Fibroblast of lung (primary cell): ENCODE measurements at places on chromosomes 5 and 9. TPM values are rescaled to one million over a fixed set of nuclear protein-coding genes. Genes with fewer than 3 reads are reported as not detected.

GRCh38 chr9:80435591-80435990 lies 863.8 kb downstream of the TLE4 start:
- DNase-seq = no peak

DNA sequence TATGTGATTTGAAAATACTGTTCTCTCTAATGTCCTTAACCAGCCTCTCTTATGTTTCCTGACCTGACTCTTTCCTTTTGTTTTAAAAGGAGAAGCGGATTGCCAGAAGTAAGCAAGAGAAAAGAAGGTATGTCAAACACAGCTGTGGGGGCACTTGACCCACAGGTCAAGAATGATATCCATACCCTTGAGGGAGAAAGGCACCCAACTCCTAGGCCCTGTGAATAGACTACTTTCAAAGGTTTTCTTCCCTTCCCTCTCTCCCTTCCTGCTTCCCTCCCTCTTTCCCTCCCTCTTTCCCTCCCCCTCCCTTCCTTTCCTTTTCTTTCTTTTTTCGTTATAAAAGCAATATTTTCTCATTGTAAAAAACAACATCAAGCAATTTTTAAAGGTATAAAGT lies 306.8 kb downstream of the TRPM3 start:
- DNase-seq = no peak

DNA sequence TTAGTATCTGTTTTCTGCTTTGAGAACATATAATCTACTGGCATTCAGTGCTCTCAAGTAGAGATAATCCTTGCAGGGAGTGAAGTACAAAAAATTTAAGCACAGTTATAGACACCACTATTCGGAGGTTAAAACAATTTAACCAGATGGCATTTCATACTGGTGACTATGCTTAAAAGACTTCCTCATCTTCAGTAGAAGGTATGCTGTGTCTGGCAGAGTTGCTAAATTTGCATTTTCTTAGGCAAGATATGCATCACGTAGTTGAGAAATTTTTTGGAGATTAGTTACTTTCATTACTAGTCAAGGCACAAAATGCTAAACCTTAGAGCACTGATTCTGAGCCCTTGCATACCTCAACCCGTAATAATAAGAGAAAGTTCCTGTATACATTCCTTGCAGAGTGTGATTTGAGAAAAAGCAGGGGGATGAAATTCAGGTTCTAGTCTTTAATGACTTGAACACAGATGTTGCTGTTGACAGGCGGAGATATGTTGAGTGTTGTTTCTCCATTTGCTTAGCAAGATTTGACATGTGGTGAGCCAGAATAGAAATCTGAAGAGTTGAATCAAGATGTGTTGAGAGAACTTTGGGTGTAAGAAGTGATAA lies 70.8 kb upstream of the STARD4 start:
- peak; percentile 46 for DNase-seq

DNA sequence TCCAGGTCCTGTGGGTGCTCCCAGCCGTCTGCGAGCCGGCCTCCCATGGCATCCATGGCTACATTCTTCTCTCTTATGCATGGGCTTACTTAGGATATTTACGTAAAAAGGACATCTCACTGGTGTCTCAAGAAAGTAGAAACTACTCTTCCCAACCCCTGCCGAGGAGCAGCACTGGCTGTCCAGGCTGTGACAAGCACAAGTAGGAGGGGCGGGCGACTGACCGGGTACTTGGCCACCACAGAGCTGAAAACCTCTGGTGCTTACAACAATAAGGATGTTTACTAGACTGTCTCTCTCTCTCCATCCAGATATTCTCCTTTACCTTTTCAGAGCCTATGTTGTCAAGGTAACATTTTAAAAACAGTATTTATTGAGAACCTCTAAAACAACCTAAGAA lies 56.3 kb upstream of the TBC1D9B start:
- DNase-seq = no peak

DNA sequence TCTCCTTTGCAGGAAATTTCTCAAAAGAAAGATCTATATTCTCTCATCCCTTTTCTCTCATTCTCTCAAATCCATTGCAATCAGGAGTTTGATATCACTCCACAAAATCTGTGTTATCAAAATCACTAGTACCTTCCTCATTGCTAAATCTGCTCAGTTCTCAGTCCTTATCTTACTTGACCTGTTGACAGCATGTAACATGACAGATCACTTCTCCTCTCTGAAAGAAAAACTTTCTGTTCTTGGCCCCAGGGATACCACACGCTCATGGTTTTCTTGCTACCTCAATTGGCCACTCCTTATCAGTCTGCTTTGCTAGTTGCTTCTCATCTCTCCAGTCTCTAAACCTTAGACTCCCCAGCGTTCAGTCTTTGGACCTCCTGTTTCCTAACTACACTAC lies 22.1 kb downstream of the SRP19 start:
- no peak for DNase-seq

- DNase-seq = no peak
These were observed 133.1 kb upstream of the CDH12 start for GRCh38 chr5:22986281-22986680.

GRCh38 chr5:77921094-77921768 lies 145.1 kb upstream of the TBCA start:
- no peak for DNase-seq

DNA sequence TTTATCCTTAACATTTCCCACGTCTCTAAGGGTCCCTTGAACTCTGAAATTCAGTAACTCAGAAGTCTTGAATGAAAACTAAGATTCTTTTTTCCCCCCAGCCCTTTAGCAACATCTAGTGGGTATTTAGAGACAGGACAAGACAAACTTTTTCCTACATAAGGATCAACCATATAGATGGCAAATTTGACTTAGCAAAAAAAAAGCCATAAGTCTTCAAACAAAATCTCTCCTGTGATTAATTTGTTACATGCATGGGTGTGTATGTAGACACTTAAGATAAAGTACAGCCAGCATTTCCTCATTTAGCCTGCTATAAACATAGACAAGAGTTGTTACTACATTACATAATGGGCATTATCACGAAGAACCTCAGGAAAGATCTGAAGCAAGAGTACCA lies 29.1 kb upstream of the ANKRD31 start:
- DNase-seq = peak; percentile 53

The DRD1 gene
- 2.0 and 2.6 TPM in 2 replicates for total RNA-seq

The ZNF483 gene
- total RNA-seq = 1.5 and 4.3 TPM in 2 replicates

The PLEKHG4B gene
- under 0.01 TPM in 1 of 2 replicates, not detected in the other for total RNA-seq

GRCh38 chr9:27664121-27664779 lies 91.0 kb upstream of the C9orf72 start:
- DNase-seq = no peak

GRCh38 chr9:103985077-103985476 lies 109.0 kb upstream of the SMC2 start:
- DNase-seq = no peak

DNA sequence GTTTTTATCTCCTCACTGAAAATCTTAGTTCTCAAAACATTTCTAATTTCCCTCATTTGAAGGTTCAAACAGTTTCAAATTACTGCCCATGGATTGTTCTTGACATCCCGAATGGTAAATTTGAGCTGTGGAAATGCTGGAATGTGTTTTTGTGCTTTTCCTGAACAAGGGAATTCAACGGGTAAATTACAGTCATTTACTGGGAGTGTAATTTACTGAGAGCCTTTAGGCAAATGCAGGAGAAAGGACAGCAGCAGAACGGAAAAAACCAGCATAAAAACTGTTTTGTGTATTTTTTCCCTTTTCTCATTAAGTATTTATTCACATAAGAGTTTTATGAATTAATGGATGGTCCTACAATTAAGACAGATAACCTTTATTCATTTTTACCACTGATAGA lies 139.2 kb downstream of the PBX3 start:
- peak; percentile 30 for DNase-seq

GRCh38 chr9:14722391-14723035 lies at the start of gene CER1:
TSS of gene CER1 (minus strand) at chr9:14722733. CDS start at chr9:14722672, 61 bp downstream.
- no peak for DNase-seq

- no peak for DNase-seq
These were observed 149.6 kb downstream of the HTR1A start for GRCh38 chr5:63812693-63813092.

GRCh38 chr5:76000582-76000981 lies 82.6 kb upstream of the SV2C start:
- DNase-seq = no peak

The PCDHB14 gene
- total RNA-seq = 0.77 and 1.7 TPM in 2 replicates

The INSYN2B gene
- total RNA-seq = 2.8 and 3.6 TPM in 2 replicates

DNA sequence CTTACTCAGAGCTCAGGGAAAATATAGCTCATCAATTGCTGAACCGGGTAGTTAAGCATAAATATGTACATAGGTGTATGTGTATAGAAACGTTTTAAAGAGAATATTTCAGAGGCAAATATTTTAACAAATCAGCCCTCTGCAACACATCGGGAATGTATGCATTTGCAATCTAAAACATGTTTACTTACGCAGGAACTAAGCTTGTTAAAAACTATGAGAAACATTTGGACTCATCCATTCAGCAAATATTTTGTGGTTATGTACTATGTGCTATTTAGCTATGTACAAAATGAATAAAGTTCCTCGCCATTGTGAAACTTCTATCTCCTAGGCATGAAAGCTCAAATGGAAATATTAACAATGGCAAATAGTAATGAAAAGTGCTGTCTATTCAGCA lies 469.9 kb downstream of the ARHGEF28 start:
- peak; percentile 54 for DNase-seq

GRCh38 chr5:79151942-79152671 lies 40.5 kb downstream of the BHMT start:
- DNase-seq = peak; percentile 33

GRCh38 chr5:95422838-95423237 lies 31.7 kb downstream of the FAM81B start:
- DNase-seq = peak; percentile 32

- DNase-seq = no peak
These were observed 11.8 kb downstream of the ACSL6 start for GRCh38 chr5:131999441-132000240.

DNA sequence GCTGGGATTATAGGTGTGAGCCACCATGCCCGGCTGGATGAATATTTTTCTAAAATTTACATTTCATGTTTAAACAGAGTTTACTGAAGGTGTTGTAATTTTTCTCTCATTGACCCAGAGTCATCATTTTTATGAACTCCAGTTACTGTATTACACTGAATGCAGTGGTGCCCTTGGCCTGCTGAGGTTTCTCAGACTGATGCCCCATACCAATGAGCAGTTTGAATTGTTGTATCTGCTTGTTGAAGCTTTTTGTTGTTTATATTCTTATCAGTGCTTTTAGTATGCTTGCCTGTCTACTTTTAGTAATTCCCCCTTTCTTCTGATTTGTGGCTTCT lies 29.9 kb downstream of the NFX1 start:
- DNase-seq = no peak

GRCh38 chr9:129176701-129177442 lies 1.2 kb downstream of the IER5L start:
- DNase-seq = peak; percentile 58

GRCh38 chr9:89359751-89360261 lies 41.5 kb downstream of the SECISBP2 start:
- no peak for DNase-seq

The SV2C gene
- total RNA-seq = not detected in 2 replicates
